Stimulated activated CD4-positive, alpha-beta T cell treated with anti-CD3 and anti-CD28 coated beads, TNF-alpha, amount 100 ng/mL, for 4 hours (primary cell): ENCODE measurements at places on chromosomes 7 and 10.
A peak's percentile ranks its signal among the peaks of the same experiment; 100 is the strongest.

GRCh38 chr7:127870231-127870907, 160.9 kb downstream of the LRRC4 start:
- DNase-seq: no peak

GRCh38 chr7:158924956-158925355, 68.6 kb downstream of the DYNC2I1 start:
- no peak for DNase-seq

DNA sequence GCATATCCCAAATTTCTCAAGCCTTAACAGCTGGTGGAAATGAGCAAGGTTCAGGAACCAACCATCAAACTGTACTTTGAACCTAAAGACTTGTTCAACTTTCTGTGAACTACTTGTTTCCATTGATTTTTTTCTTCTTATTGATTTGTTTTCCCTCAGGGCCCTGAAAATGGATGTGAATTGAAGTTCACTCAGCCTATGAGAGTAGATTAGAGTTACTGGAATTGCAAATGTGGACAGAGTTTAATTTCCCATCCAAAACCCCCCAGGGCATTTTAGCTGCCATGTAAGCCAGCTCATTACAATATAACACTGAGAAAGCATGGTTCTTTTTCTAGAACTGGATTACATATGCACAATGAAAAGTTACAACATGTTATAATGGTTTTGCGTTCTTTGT, 1105.7 kb downstream of the REEP3 start:
- DNase-seq: no peak

- no peak for DNase-seq
Measured at GRCh38 chr10:70223728-70224127, 9.5 kb downstream of the PPA1 start.

- DNase-seq: no peak
Measured at GRCh38 chr7:46356371-46356770, 435.3 kb upstream of the IGFBP3 start.

- no peak for DNase-seq
Measured at GRCh38 chr10:126186766-126187165, 201.5 kb downstream of the ADAM12 start.

- DNase-seq: peak; percentile 28
Measured at GRCh38 chr10:102230264-102230860, 4.3 kb downstream of the ELOVL3 start.

GRCh38 chr10:125160856-125161706, 718 bp upstream of the CTBP2 start:
- DNase-seq: no peak
